ENCODE measurements at places on chromosomes 4 and X.

GRCh38 chr4:139018971-139019758, 3.6 kb downstream of the NOCT start:
- no peak for DNase-seq

DNA sequence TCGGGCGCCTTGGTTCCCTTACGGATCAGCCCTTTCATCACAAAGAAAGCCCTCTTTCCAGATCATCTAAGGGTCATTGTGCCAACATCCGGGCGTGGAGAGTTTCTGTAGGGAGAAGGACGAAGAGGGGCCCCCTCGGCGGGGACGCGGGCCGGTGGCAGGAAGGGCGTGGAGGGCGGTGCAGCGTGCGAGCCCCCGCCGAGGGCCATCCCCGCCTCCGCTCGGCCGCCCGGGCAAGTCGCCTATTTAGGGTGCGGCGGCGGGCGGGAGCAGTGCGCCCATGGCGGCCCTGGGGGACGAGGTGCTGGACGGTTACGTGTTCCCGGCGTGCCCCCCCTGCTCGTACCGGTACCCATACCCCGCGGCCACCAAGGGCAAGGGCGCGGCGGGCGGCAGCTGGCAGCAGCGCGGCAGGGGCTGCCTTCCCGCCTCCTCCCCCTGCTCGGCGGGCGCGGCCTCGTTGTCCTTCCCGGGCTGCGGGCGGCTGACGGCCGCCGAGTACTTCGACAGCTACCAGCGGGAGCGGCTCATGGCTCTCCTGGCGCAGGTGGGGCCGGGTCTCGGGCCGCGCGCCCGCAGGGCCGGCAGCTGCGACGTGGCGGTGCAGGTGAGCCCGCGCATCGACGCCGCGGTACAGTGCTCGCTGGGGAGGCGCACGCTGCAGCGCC, at the start of gene ZAR1:
TSS of gene ZAR1 (plus strand) at position 241 of the 668 bp plus-strand sequence. CDS start at position 281, 40 bp downstream.
- no peak for DNase-seq

- DNase-seq = no peak
These were observed 399.2 kb downstream of the NLGN4X start for GRCh38 chrX:5829469-5829868.

GRCh38 chr4:91127192-91127591, 1000.0 kb downstream of the CCSER1 start:
- DNase-seq = no peak

- no peak for DNase-seq
These were observed 8.2 kb downstream of the FHIP1A start for GRCh38 chr4:151417164-151417571.

- DNase-seq = no peak
These were observed 58.6 kb downstream of the NDST4 start for GRCh38 chr4:115054836-115055235.

- DNase-seq = no peak
These were observed 60.9 kb downstream of the SEC24D start for GRCh38 chr4:118774989-118775388.
